Right ventricle myocardium superior (tissue), 1 donor: ENCODE measurements at places on chromosomes 1 and 21. TPM values are rescaled to one million over a fixed set of nuclear protein-coding genes. Genes with fewer than 3 reads are reported as not detected.

Gene SYT11
- total RNA-seq = 7.0 TPM

Gene FALEC
- not detected for total RNA-seq

Gene SFN
- total RNA-seq = not detected

Gene ANGPTL1
- 7.5 TPM for total RNA-seq

Gene LCE1A
- total RNA-seq = not detected

Gene CELA2B
- not detected for total RNA-seq

Gene LCE1C
- total RNA-seq = not detected

Gene HHIPL2
- total RNA-seq = not detected

Gene CYP4A11
- not detected for total RNA-seq

Gene PHLDA3
- 21.5 TPM for total RNA-seq

Gene TMPRSS3
- not detected for total RNA-seq

Gene SPRR5
- not detected for total RNA-seq

Gene EFNA3
- total RNA-seq = 0.75 TPM

Gene JUN
- total RNA-seq = 54.8 TPM

Gene HES3
- total RNA-seq = not detected

Gene PROX1
- 85.2 TPM for total RNA-seq

Gene BMP8B
- total RNA-seq = 0.27 TPM

Gene OR2T35
- not detected for total RNA-seq

Gene AADACL4
- not detected for total RNA-seq

Gene VSIG8
- not detected for total RNA-seq

Gene C1orf74
- 1.9 TPM for total RNA-seq

Gene SLC25A34
- 54.3 TPM for total RNA-seq

Gene SELL
- total RNA-seq = 0.89 TPM

Gene TMPRSS2
- total RNA-seq = not detected

Gene COL16A1
- total RNA-seq = 10.9 TPM

Gene ZNF648
- not detected for total RNA-seq

Gene RAB13
- 59.9 TPM for total RNA-seq

Gene PRRC2C
- 40.3 TPM for total RNA-seq

Gene DCDC2B
- total RNA-seq = not detected

Gene MPL
- 0.40 TPM for total RNA-seq
